ENCODE measurements at places on chromosomes 11 and 22. TPM values are rescaled to one million over a fixed set of nuclear protein-coding genes. Genes with fewer than 3 reads are reported as not detected.

Gene PKP3
- total RNA-seq: 2.1 TPM

Gene LMO2
- total RNA-seq: 8.2 TPM

Gene TUT1
- total RNA-seq: 6.2 TPM

Gene CADM1
- 4.6 TPM for total RNA-seq

Gene SULT4A1
- total RNA-seq: under 0.01 TPM

Gene TNNT3
- total RNA-seq: not detected

Gene C22orf15
- total RNA-seq: 0.19 TPM

Gene UBQLNL
- total RNA-seq: not detected

Gene SMIM38
- total RNA-seq: 0.85 TPM

Gene DMC1
- 4.2 TPM for total RNA-seq

Gene PARVG
- under 0.01 TPM for total RNA-seq

Gene MS4A3
- total RNA-seq: not detected

Gene STK33
- 0.58 TPM for total RNA-seq

Gene MUC2
- total RNA-seq: not detected

Measured in regular cardiac myocyte (primary cell).